Right renal pelvis (tissue), 4 donors: ENCODE measurements at places on chromosomes 12 and 14.

GRCh38 chr14:104557766-104558165 lies 21.8 kb upstream of the C14orf180 start:
- no peak for DNase-seq

- DNase-seq: no peak
Observed at GRCh38 chr12:49541911-49542505, 3.2 kb downstream of the KCNH3 start.

- DNase-seq: no peak
Observed at GRCh38 chr12:15496738-15497137, 174.4 kb downstream of the PTPRO start.

- no peak for DNase-seq
Observed at GRCh38 chr12:130514149-130514551, 176.5 kb downstream of the PIWIL1 start.

DNA sequence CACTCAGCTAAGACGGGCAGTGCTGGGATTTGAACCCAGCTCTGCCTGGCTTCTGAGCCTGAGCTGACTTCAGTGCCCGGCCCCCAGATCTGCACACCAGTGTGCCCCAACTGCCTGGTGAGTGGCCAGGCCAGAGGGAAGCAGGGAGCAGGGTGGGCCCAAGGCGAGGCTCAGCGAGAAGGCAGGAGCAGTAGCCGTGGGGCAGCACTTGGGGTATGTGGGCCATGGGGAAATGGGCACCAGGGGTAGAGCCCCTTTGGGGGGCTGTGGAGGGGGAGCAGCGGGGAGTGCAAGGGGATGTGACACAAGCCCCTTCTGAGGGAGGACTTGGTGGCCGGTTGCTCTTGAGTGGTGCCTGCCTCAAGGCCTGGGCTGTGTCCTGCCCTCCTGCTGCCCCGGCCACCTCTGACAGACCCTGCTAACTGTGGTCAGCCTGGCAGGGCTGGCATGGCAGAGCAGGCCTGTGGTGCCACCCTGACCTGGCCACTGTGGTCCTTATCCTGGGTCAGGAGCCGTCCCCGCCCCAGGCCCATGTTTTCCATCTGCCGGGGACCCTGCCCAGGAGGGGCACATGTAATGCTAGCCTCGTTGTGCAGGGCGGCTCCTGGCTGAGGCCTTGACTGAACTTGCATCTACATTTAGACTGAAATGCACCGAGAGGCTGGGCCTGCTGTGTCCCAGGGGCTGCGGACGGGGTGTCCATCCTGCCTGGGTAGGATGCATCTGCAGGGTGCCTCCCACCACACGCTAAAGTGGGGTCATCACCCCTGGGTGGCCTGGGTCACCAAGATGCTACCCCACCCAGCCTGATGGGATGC lies 90.5 kb downstream of the KIF26A start:
- no peak for DNase-seq

DNA sequence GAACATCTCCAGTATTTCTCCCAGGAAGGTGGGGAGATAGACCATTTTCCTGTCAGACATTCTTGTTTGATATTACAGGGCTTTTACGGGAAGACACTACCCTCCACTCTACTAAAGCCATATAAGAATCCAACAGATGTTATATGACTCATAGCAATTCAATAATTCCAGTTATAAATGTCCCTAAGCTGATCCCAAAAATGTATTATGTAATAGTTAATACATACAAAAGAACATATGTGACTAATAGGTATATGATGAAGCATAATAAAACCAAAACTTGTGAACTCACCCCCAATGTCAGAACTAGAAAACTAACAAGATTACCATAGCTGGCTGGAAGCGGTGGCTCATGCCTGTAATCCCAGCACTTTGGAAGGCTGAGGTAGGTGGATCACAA lies 84.2 kb downstream of the EFCAB11 start:
- no peak for DNase-seq
